ENCODE measurements at places on chromosomes 5 and 9. TPM values are rescaled to one million over a fixed set of nuclear protein-coding genes. Genes with fewer than 3 reads are reported as not detected.

GRCh38 chr5:171858303-171858702 is 72.7 kb downstream of the SMIM23 start:
- no peak for DNase-seq

- DNase-seq = no peak
Measured at GRCh38 chr9:127292415-127292814, 27.8 kb downstream of the GARNL3 start.

DNA sequence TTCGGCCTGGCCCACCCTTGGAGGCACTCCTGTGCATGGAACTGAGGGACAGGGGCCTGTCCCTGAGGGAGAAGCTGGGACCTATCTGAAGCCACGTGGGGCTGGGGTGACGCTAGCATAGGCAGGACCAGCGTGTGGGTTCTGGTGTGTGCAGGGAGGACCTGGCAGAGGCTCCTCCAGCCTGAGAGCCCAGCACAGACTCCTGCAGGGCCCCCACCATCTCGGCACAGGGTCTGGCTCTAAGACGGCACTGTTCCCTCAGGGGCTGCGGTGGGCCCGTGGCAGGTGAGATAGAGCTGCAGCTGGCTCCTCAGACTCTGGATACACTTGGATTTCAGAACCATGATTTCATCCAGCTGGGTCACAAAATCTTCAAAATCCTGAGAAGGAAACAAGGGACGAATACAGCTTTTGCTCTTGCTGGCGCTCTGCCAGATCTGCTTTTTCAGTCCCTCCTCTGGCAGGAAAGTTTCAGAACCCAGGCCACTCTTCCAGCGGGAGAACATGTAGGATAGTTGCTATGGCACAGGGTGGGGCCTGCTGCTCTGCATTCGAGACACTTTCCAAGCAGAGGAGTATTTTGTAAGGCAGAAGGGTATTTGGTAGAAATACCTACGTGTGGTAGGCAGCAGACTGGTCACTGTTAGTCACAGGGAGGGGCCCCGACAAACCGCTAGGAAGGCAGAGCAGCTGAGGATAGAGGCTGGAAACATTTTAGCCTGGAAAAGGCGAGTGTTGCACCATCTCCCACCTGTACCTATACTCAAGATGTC is 74.7 kb downstream of the KIF24 start:
- DNase-seq = peak; percentile 86

- DNase-seq = peak; percentile 20
Measured at GRCh38 chr5:1670351-1670750, 129.3 kb downstream of the MRPL36 start.

GRCh38 chr5:78544561-78545201 is 103.9 kb downstream of the LHFPL2 start:
- DNase-seq = peak; percentile 79

- DNase-seq = no peak
Measured at GRCh38 chr9:14362175-14362574, 48.2 kb upstream of the NFIB start.

GRCh38 chr9:101585740-101586139 is 9.0 kb downstream of the PPP3R2 start:
- no peak for DNase-seq

DNA sequence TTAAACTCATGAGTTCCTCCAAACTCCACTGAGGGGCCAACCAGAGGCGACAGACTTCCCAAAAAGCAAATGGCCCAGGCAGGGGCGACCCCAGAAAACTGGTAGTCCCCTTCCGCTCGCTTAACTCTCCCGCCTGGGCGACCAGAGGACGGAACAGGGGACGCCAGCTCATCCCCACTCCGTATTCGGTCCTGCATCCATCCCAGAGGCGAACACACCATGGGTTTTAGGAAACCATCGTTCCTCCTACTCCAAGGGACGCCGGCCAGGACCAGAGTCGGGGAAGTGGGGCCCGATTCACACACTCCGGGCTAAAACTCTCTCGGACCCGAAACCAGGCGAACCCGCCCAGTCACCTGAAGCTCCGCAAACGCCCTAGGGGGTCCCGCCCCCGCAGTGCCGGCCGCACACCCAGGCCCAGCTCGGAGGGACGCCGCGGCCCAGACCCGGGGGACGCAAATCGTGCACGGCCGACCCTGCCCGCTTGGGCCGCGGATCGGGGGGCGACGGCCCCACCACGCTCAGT is 478 bp downstream of the TEX10 start:
- peak; percentile 42 for DNase-seq

DNA sequence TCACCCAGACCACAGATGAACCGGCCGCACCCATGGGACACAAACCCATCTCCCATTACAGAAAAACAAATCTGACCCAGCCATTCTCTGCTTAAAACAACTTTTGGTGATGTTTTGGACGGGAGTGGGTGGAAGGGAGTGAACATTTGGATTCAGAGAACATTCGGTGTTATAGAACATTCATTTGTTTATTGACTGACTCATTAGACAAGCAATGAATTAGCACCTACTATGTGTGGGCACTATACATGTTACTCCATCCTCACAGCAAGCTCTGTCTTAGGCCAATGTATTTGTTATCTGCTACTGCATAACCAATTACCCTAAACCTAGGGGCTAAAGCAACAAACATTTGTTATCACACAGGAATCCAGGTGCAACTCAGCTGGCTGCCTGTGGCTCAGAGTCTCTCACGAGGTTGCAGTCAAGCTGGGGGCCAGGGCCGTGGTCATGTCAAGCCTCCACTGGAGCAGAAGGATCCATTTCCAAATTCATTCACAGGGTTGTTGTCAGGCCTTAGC is 5.1 kb upstream of the ERGIC1 start:
- no peak for DNase-seq

- peak; percentile 70 for DNase-seq
Measured at GRCh38 chr5:172455511-172456061, 1.3 kb upstream of the SH3PXD2B start.

- peak; percentile 76 for DNase-seq
Measured at GRCh38 chr5:147481874-147482705, 27.8 kb downstream of the DPYSL3 start.

DNA sequence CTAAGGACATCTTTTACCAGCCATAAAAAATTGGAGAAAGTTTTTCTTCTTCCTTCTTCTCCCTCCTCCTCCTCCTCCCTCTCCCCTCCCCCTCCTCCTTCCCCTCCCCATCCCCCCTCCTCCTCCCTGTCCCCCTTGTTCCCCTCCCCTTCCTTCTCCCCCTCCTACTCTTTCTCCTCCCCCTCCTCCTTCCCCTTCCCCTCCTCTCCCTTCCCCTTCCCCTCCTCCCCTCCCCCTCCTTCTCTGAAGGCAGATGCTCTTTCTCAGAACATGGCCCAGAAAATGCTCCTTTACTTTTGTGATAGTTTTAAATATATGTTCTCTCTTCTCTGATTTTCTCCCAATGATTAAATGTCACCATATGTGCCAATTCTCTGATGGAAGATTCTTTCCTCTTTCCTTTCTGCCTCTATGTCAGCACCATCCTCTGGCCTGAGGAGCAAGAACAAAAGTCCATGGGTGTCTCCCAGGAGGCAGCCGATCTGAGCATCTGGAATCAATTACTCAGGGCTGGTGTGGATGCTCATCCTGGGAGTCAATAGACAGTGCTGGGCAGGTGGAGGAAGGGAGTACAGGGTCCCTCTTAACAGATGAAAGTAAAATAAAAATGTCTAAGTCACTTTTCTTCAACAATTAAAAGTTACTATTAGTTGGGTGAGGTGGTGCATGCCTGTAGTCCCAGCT is 63.0 kb upstream of the GNA14 start:
- DNase-seq = no peak

DNA sequence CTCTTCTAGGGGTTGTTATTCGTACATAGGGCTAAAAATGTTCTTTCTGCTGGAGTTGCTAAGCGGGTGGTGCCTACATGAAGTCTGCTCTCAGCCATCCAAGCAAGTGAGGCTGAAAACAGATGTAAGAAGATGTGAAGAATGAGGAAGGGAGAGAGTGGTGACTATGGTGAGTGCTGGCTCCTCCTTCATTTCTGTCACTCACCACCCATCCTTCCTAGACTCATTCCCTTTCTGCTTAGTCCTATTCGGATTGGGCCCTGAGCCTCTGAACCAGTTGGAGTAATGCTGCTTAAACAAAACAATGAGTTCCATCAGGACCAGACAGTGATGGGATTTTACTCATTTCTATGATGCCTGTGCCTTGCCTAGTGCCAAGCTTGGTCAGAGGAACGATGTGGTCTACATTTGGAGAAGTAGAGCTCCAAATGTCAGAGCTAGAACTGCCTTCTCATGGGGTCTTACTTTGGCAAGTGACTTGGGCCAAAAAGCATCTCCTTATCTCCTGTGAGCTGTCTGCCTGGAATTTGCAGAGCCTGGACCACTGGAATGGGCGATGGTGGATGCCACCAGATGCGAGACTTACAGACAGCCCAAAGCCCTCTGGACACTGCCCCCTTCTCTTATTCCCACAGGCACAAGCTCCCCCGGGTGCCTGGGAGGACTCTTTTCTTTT is 192.9 kb downstream of the FBXL7 start:
- DNase-seq = no peak

GRCh38 chr9:92735636-92736562 is 28.7 kb downstream of the BICD2 start:
- peak; percentile 27 for DNase-seq

DNA sequence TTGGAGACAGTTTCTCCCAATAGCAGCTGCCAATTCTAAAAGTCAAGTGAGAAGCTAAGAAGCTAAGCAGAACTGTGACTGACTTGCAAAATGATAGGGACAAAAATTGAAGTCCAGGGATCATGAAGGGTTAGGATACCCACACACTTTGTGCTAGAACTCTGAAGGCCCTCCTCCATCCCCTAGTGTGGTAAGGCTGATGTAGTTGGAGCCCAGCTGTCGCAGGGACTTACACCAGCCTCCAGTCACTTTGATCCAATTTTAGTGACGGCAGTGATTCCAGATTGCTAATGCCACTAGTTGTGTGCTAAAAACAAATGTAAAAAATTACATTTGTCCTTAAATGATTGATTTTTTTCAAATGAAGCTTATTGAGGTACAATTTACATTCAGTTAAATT is 742.7 kb upstream of the ZNF608 start:
- DNase-seq = no peak

GRCh38 chr5:172624083-172624995 is 16.7 kb upstream of the NEURL1B start:
- no peak for DNase-seq

DNA sequence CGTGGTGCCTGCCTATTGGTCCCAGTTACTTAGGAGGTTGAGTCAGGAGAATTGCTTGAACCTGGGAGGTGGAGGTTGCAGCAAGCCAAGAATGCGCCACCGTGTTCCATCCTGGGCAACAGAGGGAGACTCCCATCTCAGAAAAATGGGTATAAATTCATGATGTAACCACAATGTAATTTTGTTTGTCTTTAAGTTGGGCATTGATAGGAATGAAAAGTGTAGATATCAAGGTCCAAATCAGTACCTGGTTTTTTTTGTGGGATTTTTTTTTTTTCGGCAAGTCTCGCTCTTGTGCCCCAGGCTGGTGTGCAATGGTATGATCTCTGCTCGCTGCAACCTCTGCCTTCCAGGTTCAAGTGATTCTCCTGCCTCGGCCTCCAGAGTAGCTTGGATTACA is 7.4 kb downstream of the NPM1 start:
- DNase-seq = no peak

The KIF4B gene
- total RNA-seq = 0.07 TPM

The SHISAL2B gene
- not detected for total RNA-seq

The ATP10B gene
- total RNA-seq = not detected

The RELL2 gene
- total RNA-seq = 8.3 TPM

All from M059J (cell line).